ENCODE measurements at places on chromosomes 12 and 14. TPM values are rescaled to one million over a fixed set of nuclear protein-coding genes. Genes with fewer than 3 reads are reported as not detected.

The COQ5 gene
- total RNA-seq, result 23.1 TPM

The GLS2 gene
- total RNA-seq, result 0.72 TPM

The CISTR gene
- not detected for total RNA-seq

The PTPRB gene
- total RNA-seq, result 29.4 TPM

The KRT74 gene
- 3.4 TPM for total RNA-seq

The JAG2 gene
- total RNA-seq, result 7.0 TPM

The SIX1 gene
- total RNA-seq, result 1.2 TPM

The RNU4-1 gene
- total RNA-seq, result under 0.01 TPM

The RFX4 gene
- 2.2 TPM for total RNA-seq

Data from umbilical cord (tissue), 2 donors.